ENCODE measurements at places on chromosomes 13 and 19.

DNA sequence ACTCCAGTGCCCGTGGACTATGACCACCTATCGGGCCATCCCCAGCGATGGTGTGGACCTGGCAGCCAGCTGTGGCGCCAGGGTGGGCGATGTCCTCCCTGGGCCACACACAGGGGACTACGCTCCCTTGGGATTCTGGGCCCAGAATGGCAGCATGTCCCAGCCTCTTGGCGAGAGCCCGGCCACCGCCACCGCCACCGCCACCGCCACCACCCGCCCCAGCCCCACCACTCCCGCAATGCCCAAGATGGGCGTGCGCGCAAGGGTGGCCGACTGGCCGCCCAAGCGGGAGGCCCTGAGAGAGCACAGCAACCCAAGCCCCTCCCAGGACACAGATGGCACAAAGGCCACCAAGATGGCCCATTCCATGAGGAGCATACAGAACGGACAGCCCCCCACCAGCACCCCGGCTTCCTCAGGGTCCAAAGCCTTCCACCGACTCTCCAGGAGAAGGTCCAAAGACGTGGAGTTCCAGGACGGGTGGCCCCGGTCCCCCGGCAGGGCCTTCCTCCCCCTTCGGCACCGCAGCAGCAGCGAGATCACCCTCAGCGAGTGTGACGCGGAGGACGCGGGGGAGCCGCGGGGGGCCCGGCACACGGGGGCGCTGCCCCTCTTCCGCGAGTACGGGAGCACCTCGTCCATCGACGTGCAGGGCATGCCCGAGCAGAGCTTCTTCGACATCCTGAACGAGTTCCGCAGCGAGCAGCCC lies 142.3 kb downstream of the DPF1 start:
- no peak for DNase-seq

GRCh38 chr13:34942732-34943435 lies 814 bp downstream of the NBEA start:
- DNase-seq: peak; percentile 83

DNA sequence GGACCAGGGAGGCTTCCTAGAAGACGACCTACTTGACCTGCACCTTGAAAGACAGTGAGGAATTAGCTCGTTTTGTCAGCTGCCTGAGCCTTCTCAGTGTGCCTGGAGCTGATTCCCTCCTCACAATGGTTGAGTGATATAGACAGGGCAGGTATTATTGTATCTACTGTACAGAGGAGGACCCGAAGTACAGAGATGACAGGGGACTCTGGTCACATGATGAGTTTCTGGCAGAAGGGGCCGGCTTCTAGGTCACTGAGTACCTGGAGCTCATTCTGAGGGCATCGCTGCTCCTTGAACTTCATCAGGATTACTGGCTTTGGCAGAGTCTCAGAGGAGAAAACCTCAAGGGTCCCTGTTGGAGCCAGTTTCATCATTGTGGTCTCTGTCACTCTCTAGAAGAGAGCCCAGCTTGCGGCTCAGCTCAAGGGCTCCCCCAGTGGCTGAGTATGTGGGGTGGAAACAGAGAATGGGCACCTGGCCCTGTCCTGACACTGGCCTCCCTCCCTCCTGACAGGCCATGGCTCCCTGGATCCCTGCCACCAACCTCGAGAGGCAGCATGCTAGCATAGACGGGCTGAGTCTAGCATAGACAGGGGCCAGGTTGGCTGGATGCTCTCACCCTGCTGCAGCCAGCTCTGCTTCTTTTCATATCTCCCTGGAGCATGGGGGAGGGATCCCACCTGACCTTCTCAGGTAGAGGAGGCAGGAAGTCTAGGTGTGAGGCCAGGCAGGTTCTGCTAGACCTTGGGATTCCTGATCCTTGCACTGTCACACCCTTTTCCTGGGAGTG lies 38.7 kb downstream of the NFIX start:
- peak; percentile 42 for DNase-seq

DNA sequence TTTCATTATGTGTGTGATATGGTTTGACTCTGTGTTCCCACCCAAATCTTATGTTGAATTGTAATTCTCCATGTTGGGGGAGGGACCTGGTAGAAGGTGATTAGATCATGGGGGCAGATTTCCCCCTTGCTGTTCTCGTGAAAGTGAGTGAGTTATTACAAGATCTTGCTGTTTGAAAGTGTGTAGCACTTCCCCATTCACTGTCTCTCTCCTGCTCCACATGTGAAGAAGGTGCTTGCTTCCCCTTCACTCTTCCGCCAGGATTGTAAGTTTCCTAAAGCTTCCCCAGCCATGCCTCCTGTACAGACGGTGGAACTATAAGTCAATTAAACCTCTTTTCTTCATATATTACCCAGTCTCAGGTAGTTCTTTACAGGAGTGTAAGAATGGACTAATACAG lies 54.3 kb upstream of the SERTM1 start:
- DNase-seq: no peak

- no peak for DNase-seq
These were observed 15.9 kb downstream of the CYTH2 start for GRCh38 chr19:48484931-48485612.

DNA sequence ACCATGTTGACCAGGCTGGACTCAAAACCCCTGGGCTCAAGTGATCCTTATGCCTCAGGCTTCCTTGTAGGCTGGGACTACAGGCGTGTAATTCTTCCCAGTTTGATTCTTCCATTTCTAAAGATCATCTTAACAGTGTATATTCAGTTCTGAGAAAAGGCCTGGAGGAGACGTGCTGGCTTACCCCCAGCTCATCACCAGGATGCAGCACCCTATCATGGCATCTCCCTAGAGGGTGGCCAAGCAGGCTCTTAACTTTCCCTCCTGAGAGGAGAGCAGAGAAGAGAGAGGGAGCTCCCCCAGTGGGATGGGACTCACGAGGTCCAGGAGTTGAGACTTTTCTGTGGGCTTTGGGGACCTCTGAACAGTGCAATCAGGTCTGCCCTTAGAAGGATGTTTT lies 2.1 kb upstream of the TUBA3C start:
- no peak for DNase-seq

DNA sequence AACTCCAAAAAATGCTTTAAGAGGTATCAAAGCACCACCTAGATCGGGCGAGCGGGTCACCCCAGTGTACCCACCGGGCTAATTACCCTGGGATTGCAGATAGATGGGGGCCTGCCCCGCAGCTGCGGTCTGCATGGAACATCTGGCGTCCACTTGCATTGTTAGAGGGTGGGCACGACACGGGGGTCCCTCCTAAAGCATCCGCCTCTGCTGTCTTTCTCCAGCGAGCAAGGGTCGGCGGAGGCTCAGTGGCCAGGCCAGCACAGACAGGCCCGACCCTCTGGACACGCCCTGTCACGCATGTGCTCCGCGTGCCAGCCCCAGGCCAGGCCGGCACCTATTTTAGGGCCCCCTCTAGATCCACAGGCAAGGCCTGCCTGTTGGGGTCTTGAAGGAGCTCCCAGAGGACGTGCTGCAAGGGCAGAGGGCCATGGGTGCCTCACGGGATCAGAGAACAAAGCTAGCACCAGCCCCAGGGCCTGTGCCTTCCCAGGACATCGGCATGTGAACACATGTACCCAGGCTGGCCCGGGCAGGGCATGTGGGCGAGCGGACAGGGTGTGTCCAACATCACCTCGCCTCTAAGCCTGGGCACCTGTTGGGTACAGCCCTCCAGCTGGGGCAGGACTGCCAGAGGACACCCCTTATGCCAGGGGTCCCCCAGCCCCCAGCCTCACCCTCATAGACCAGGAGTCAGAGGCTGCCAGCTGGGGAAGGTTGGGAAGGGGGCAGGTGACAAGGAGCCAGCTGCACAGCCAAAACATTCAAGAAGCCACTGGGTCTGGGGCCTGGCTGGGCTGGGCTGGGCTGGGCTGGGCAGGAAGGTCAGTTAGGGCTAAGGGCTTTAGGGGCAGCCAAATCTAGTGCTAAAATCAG lies 35.6 kb upstream of the NANOS3 start:
- no peak for DNase-seq

DNA sequence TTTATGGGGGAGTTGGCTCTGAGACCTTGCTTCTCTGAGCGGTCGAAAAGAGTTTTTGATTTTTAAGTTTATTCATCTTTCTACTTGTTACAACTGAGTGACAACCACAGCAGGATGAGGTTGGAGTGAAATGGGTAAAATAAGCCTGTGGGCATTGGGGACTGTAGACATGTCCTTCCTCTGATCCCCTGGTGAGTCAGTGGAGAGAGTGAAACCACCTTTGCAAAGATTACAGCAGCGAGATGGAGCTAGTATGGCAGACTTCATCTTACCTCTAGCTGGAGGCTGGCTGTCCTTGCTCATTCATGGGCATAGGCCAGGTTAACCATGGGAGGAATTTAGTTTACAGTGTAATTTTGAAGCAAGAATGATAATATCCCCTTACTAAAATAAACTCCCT lies 30.9 kb upstream of the PSG9 start:
- no peak for DNase-seq

GRCh38 chr13:87884884-87885283 lies 213.7 kb downstream of the SLITRK5 start:
- peak; percentile 25 for DNase-seq

GRCh38 chr13:53167561-53167960 lies 138.9 kb downstream of the OLFM4 start:
- DNase-seq: peak; percentile 66

DNA sequence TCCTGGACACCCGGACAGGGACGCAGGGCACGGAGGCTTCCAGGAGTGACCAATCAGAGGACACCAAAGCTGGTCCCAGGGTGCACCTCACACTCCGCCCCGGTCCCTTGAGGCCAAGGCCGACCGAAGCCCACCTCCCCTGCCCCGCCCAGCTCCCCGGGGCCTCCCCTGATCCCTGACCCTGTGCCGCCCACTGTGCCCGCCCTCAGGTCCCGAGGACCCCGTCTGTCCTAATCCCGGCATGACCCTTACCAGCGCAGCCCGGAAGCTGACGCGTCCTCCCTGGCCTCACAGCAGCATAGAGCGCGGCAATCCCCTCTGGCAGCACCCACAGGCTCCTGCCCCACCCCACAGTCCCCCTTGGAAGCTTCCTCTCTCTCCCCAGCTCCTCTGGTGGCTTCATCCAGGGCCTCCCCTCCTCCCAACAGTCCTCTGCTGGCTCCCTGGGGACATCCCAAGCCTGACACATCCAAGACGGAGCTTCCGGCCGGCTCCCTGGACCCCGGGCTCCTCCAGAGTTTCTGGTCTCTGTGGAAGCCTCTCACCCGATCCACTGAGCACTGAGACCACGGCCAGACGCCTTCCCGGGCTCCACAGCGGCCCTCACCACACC lies 7.4 kb upstream of the CDC34 start:
- DNase-seq: peak; percentile 64

GRCh38 chr19:49113762-49114629 lies at the start of gene LIN7B:
LIN7B (plus strand) TSS chr19:49114370; CDS start chr19:49114405, 35 bp downstream.
- DNase-seq: peak; percentile 72

DNA sequence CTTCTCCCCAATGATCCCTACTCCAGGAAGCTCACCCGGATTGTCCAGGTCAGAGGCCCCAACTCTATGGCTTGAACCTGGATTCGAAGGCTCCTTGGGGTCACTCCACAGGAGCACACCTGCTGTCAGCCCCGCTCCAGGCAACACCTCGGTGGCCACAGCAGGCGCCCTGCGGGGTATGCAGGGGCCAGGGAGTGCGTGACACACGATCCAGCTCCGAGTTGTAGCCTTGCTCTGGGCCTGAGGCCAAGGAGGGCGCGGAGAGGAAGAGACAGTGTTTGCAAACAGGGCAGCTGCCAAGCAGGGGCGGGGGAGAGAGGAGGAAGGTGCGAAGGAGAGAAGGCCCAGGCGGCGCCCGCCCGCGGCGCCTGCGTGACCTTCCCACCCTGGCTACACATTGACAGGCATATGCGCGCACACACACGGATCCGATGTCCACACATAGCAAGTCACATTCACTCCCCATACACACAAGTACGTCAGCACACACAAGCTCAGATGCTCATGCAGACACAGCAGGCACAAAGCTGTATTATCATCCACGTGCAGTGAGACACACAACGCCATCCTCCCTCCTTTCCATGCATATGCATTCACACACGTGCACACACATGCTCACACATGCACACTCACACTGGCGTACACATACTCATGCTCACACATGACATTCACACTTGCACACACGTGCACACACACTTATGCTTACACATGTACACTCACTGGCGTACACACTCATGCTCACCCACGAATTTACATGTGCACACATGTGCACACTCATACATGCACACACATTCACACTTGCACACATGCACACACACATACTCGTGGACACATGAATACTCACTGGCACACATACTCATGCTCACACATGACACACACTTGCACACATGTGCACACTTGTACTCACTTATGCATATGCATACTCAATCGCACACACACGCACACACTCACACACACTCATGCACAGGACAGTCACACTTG lies 10.4 kb downstream of the SBK2 start:
- peak; percentile 95 for DNase-seq

- DNase-seq: no peak
These were observed 48.2 kb upstream of the RNF113B start for GRCh38 chr13:98225036-98225940.

GRCh38 chr13:22278336-22278929 lies 607.6 kb downstream of the FGF9 start:
- no peak for DNase-seq

DNA sequence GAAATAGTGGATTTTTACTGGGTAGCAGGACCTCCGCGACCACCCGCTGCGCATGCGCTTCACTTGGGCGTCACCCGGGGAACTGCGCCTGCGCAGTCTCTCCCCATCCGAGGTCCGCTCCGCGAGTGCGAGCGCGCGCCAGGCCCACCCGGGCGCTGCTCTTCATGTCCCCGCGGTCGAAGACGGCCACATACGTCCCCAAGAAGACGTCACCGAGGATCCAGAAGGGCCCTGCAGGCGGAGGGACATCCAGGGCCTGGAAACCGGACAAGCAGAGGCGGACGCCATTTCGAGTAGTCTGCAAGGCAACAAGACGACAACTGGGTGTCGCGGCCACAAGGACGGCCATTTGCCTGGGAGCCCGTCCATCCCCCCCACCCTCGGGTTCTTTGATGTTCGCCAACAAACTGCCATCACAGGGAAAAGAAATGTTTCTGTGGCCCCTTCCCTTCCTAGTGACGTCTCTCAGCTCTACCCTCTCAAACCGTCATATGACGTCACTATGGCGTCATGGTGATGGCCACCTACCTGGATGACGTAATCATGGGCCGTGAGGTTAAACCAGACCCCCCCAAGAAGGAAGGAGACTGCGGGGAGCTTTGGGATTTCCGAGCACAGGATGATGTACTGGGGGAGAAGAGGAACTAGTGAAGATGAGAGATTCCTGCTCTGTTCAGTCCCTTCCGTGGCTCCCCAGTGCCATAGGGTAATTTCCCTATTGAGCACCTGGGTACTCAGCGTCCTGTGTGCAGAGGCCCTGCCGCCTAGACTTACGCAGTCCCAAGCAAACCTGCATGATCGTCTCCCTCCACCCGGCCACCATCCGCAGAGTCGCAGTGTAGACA lies 6.7 kb downstream of the NAPSA start:
- DNase-seq: no peak

DNA sequence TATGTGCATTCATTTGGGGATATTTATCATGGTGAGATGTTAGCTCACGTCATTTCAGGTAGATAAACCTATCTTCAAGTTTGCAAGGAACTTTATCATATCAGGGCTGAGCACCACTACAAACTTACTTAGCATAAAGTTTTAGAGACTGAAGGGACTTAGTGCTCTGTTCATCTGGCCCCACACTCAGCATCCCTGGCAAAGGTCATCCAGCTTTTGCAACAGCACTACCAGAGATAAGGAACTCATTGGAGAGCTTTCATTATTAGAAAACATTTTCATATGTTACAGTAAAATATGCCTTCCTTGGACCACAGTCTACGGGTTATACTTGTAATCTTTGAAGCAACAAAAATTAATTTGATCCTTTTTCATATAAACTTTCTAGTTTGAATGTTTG lies 263.4 kb downstream of the POU4F1 start:
- DNase-seq: no peak

Data from NCI-H146 (cell line).